DND-41 (cell line): ENCODE measurements at places on chromosomes 12 and 14.

DNA sequence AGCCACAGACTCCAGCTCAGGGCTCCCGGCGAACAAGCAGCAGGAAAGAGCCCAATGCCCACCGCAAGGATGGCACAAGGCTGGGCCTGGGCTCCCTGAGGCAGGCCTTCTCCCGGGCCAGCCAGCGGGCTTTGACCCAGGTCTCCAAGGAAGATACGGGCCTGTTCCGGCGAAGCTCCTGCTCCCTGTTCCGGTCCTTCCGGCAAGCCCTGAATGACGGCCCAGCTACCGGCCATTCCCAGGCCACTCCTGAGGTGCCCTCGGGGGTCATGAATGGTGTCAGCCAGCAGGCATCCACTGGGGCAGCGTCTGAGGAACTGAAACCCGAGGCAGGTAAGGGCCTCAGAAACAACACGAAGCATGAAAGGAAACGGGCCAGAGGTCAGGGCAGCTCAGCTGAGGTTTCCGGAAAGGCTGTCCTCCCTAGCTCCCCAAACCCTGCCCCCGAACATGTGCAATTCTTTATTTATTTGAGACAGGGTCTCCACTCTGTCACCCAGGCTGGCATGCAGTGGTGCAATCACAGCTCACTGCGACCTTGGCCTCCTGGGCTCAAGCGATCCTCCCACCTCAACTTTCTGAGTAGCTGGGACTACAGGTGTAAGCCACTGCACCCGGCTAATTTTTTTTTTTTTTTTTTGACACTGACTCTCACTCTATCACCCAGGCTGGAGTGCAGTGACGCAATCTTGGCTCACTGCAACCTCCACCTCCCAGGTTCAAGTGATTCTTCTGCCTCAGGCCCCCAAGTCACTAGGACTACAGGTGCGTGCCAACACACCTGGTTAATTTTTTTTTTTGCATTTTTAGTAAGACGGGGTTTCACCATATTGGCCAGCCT is 6.0 kb downstream of the EXOC3L4 start:
- no peak for DNase-seq

DNA sequence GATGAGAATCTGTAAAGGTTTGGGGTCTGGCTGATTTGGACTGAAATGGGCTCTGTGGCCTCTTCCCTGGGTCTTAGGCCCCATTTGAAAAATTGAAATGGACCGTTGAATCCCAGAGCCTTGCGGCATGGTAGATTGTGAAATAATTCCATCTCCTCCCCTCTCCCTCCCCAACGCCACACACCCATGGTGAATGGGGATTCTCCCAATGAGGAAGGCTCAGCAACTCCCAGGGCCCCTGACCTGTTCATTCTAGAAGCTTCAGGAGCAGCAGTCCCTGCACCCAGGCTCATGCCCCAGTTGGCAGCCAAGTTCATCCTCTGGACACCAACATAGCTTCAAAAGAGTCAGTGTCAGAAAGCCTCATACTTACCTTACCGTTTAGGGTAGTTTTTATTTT is 217.4 kb downstream of the ZFP36L1 start:
- DNase-seq: no peak

DNA sequence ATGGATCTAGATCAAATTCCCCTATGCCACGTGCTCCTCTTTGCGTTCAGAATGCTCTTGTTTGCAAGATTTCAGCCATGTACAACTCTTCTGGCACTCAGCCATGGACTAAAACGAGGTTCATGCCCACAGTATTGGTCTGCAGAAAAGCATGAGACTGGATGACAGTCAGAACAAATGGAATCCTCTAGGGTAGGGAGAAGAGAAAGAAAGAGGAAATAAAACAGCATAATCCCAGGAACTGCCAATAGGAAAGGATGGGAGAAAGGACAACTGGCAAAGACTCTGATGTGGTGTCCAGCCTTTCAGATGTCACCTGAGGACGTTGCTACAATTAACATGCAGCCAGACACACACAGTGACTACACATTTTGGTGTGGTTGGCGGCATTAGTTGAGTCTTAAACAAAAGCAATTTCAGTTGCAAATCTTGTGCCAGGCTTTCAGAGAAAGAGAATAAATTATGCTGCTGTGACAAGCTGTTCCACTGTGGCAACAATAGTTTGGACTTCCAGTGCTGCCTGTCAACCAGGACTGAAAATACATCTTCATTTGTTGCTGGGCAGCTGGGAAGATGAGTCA is 338.0 kb downstream of the RGS6 start:
- no peak for DNase-seq

GRCh38 chr12:81992461-81992860 is 233.3 kb upstream of the PPFIA2 start:
- no peak for DNase-seq

DNA sequence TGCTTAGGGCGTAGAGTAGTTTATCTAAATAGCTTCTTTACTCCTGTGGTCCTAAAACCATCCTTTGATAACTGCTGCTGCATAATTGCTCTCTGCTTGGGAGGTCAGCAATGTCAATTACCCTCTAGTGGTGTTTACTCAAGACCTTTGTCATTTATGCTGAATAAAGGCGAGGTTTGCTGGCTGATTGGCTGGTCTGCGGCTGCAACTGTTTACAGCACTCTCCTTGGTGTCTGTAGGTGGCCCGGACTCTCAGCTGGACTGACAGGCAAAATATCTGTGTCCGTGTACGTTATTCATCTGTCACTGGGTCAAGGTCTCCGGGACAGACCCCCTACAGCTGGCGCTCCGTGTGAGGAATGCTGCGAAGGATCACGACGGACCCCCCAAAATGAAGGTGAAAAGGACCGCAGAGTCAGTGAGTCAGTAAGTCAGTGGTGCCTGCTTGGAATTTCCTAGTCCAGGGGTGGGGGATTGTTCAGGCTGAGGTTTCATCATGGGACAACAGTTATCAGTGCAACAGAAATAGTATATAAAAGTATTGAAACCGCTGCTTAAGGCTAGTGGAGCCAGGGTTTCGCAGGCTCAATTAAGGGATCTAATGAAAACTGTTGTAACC is 253.3 kb upstream of the DIO2 start:
- no peak for DNase-seq

- no peak for DNase-seq
These were observed 14.7 kb downstream of the NKX2-1 start for GRCh38 chr14:36505181-36505815.

DNA sequence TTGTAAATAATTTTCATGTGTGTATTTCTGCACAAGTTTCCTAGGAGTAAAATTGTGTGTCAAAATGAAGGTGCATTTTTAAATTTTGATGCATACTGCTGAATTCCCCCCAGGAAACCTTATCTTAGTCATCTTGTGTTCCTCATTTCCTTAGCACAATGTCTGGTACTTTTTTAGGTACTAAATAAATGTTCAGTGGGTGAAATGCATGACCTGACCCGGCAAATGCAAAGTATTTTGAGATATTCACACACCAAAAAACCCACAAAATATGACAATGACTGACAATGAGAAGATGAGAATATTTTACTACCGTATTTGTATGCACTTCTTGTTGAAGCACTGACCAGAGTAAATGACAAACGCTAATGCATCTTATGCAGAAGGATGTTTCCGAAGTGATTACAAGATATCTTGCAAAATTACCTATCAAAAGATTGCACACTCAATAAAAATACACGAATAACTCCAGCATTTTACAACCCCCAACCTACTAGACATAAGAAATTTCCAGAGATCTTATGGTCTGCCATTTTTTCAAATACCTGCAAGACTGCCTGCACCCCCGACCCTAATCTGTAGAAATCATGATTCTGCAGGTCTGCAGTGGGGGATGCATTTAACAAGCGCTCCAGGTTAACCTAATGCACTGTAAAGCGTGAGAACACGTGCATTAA is 895 bp upstream of the PRKAB1 start:
- DNase-seq: no peak

DNA sequence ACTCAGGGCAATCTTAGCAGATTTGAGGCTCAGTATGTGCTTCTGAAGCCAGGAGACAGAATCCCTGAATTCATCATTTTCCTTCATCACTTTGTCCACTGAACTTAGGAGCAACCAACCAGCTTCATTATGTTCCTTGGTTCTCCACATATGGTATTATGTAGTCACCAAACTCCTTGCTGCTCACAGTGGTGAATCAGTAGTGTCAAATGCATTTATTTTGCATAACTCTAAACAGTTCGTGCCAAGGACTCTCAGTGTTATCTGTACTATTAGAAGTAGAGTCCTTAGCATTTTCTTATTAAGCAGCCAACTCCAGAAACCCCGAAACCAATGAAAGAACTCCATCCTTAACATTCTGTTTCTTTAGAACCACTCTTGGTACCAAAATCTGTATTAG is 466.9 kb upstream of the RGS6 start:
- no peak for DNase-seq

DNA sequence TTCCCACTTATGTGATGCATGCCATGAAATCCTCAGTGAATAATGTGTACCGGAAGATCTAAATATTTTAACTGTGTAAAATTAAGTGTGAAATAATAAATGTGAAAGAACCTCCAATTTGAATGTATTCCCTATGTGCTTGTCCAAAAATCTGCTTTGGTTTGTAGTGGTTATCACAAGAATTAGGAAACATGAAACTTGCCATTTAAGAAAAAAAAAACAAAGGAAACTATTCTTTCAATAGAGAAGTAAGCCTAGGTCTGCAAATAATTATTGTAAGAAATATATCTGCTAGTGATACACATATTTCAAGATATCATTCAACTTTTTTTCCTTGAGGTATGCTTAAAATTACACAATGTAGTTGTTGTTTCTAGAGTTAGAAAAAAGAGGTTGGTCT is 500.4 kb downstream of the SLC6A15 start:
- no peak for DNase-seq

- DNase-seq: no peak
These were observed 54.6 kb downstream of the TTC8 start for GRCh38 chr14:88879022-88879421.

DNA sequence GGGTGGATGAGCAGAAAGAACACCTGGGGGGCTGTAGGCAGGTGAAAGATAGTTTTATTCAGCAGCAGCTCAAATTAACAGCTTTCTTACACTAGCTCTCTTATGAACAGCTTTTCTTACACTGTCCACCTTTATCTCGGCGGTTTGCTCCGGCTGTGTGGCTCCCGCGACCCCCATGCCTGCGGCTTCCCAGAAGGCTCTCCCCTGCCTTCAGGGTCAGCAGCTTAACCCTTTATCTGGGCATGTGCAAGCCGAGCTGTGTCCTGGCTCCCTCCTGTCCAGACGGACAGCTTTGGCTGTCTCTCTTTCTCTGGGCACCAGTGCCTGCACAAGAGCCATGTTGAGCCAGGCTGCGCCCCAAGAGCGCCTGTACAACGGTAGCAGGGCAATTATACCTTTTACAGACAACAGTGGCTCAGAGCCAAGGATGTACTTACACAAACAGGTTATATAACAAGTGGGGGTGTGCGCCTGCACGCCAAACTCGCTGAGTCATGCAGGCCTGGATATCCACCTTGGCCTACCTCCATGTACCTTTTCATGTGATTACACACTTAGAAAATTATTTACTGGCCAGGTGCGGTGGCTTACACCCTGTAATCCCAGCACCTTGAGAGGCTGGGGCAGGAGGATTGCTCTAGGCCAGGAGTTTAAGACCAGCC is 28.5 kb upstream of the KLHL42 start:
- DNase-seq: no peak

GRCh38 chr14:42429401-42429800 is 822.7 kb downstream of the LRFN5 start:
- no peak for DNase-seq

GRCh38 chr14:76926521-76927251 is 100.5 kb downstream of the LRRC74A start:
- peak; percentile 76 for DNase-seq

DNA sequence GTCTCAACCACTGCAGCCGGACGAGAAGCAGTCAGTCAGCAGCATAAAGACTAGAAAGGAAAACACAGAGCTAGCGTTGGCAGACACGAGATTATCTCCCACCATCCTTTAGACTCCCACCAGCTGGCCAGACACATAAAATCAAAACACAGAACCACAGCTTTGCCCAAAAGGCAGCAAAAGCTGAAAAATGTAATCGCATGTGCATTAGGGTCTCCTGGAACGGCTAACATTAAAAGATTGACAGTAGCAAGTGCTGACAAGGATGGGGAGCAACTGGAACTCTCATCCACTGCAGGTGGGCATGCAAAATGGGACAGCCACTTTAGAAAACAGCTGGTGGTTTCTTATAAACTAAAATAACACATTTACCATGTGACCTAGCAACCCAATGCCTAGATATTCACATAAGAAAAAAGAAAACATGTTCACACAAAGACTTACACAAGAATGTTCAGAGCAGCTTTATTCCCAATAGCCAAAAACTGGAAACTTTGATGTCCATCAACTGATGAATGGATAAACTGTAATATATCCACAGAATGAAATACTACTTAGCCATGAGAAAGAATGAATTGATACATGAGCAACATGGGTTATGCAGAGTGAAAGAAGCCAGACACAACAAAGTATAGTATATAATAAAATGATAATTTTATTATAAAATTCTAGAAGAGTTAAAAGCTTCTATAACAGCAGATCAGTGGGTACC is 37.7 kb downstream of the NCOR2 start:
- no peak for DNase-seq
